ENCODE measurements at places on chromosomes 5 and 9.

DNA sequence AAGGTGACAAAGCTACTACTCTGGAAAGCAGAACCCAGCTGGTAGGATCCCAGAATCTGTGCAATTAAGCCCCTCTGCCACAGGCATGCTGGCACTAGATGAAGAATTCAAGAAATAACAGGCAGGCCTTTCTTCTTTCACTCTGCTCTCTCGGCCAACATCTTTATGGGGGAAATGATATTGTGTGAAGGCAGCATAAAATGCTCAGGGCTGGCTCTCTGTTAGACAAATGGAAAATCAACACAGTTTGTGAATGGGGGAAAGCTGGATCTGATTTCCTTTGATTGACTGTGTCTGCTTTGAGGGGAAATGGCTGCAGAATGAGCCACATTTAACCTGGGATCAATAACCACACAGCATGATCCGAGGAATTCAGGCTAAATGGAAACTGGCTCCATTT, 29.1 kb upstream of the AKNA start:
- DNase-seq, result no peak

DNA sequence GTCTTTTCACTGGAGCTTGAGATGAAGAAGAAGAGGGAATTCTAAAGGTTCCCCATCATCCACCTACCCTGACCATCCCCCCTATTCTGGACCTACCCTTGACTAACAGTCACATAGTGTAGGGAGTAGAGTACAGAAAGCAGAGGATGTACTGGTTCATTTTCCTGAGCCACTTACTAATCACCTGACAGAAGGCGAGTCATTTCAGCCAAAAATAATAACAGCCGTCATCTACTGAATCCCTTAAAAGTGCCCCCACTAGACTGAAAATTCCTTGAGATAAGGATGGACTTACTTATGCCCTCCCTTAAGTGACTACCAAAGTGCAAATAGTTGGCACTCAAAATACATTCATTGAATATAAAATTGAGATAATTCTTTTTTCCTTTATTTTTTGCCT, 112.2 kb downstream of the FOXD1 start:
- DNase-seq, result no peak

DNA sequence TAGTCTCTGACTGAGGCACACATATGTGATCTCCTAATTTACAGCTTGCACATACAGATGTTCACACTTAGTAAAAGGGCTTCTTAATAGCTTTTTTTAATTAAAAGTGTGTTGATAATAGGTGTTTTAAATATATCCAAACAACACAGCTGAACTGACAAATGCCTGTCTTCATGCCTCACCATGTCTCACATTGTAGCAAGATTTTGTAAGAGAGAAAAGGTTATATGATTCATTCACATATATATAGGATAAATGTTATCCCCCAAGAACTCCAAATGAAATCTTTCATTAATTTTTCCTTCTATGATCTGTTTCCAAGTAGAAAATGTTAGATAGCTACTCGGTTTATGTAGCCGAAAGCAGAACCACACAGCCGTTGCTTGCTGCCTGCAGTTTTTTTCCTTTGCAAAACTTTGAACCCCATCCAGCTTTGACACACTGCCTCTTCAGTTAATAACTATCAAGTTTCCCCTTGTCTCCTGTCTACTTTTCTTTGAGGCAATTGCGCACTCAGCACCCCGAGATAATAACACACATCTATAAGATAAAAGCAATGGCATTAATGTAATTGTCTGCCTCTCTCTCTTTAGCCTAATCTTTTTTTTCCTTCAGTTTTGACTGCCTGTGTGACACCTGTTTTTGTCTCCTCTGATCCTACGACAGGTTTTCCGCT, 299.2 kb downstream of the BNC2 start:
- no peak for DNase-seq

DNA sequence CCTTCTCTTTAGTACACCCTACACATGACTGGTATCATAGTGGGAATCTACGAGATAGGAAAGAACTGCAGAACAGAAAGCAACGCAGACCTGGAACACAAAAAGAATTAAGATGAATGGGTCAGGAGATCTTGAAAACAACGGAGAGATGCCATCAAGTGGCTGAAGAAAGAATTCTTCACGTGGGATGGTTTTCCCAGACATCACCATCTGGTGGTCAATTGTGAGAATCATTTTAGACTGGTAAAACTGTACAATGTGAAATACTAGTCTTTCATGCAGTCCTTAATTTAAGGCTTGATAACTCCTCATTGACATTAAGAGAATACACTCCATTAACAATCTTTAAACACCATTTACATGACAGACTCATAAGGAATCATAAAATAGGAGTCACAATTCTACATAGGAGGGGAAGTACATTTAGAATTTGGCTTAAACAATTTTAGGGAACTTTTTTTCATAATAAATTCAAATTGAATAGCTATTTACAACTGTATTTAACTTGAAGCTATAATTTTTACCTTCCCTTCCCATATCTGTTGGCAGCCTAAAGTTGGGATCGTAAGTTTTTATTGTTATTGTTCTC, 128.4 kb upstream of the TRPM3 start:
- DNase-seq, result no peak

GRCh38 chr5:6713274-6714225, at the start of gene TENT4A:
TSS of gene TENT4A (plus strand) at chr5:6713432. CDS start at chr5:6713984, 552 bp downstream.
- no peak for DNase-seq

- no peak for DNase-seq
Measured at GRCh38 chr9:84756731-84757130, 87.2 kb downstream of the NTRK2 start.

GRCh38 chr5:7897014-7897600, 28.2 kb downstream of the MTRR start:
- no peak for DNase-seq

DNA sequence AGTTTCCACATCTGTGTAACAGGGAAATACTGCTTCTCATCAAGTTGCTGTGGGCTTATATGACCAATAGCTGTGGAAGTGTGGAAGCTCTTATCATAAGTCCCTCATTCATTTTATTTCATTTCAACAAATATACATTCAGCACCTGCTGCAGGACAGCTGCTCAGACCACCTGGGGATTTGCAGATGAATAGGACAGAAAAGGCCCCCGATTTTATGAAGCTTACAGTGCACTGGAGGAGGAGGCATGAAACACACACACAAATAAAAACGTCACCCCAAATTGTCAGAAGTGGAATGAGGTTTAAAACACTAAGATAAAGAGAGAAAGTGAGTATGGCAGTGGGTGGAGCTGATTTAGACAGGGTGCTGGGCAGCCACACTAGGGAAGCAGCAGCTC, 107.2 kb downstream of the DRD1 start:
- no peak for DNase-seq

- no peak for DNase-seq
Measured at GRCh38 chr5:128825826-128826225, 139.5 kb upstream of the SLC27A6 start.

GRCh38 chr5:66134407-66134861, 9.7 kb upstream of the SREK1 start:
- no peak for DNase-seq

DNA sequence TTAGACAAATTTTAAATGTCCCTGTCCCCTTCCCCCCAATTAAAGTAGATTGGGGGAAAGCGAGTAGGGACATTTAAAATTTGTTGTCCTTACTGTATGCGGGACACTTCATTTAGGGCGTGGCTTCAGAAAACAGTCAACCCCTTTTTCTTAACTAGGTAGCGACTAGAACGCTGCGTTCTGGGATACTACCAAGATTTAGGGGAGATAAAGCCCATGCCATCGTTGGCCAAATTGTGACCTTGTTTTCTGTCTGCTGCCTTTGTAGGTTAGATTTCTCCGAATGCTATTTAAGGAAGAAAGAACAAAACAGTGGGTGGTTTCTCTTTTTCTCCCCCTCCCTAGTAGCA, 1.2 kb downstream of the CKS2 start:
- DNase-seq, result no peak

- DNase-seq, result no peak
Measured at GRCh38 chr5:114055318-114056184, 306.3 kb upstream of the KCNN2 start.

GRCh38 chr5:134769206-134769605, 10.6 kb downstream of the DDX46 start:
- no peak for DNase-seq

- DNase-seq, result no peak
Measured at GRCh38 chr9:108746864-108747263, 108.9 kb downstream of the ACTL7B start.

DNA sequence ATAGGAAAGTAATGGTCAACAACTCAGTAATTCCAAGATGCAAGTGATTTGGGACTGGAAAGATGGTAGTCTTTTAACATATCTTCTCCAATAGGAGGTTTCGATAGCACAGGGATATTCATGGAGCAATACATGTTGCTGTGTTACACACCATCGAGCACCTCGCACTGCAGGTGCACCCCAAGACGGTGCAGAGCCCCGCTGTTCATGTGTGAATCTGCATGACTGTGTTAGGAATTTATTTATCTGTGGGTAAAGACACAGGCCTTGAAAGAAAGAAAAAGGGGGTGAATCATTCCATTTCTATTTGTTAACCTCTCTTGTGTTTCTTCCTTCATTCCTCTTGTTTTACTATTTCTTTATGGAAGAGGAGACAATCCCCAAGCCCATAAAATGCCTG, 217.1 kb downstream of the EBF1 start:
- no peak for DNase-seq

DNA sequence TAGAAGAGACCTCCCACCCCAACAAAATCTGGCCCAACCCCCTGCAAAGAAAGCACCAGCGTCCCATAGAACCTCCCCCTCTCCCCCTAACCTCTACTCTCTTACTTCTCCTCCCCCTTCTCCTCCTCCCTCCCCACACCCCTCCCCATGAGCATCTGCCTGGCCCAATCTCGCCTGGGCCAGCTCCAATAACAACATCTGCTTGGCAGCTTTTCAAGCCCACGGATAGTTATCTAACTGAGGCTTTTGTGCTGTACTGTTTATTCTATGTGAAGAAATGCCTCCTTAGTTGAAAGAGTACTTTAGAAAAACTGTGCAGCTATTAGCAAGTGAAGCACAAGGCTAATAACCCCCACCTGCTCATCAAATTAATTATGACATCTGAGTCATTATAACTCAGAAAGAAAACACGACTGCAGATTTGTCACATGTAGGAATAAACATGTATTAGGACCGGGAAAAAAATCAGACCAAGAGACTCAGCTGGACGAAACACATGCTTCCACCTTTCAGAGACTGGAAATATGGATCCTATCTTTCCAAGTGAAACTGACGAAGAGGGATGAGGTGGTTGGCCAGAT, 42.8 kb downstream of the NFIB start:
- DNase-seq, result no peak

GRCh38 chr9:105333811-105334210, 89.4 kb downstream of the SLC44A1 start:
- DNase-seq, result no peak

- no peak for DNase-seq
Measured at GRCh38 chr5:169856571-169856970, 123.7 kb downstream of the INSYN2B start.

DNA sequence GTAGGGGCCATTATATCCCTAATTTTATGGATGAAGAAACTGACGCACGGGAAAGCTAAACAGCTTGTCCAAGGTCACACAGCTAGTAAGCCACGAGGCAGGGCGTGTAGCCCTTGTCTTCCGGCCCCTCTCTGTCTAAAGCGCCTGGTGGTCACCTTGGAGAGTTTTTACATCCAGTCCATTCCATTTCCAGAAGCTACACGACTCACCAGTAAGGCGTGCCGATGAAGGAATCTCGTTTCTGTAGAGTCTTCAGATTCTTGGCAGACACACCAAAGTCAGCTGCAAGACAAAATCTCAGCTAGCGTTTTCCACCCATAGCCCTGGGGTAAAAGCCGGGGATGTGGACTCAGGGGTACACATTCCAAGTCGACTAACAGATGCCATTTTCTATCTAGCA, 80.5 kb downstream of the STK10 start:
- DNase-seq, result no peak

DNA sequence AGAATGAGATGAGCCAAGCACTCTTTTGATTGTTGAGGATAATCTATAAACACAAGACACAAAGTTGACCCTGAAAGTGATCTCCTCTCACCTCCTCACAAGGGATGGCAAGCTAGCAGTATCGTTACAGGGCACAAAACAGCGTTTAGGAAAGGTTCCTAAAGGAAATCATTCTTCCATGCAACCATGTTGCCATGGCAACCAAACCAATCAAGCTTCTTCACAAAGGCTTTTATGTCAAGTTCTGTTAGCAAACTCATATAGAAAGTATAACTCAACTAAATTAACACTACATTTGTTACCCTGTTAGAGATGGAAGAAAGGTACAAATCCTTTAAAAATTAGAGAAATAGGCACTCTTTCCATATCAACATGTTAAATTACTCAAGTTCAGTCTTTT, 1016.8 kb upstream of the DMAC1 start:
- DNase-seq, result no peak

DNA sequence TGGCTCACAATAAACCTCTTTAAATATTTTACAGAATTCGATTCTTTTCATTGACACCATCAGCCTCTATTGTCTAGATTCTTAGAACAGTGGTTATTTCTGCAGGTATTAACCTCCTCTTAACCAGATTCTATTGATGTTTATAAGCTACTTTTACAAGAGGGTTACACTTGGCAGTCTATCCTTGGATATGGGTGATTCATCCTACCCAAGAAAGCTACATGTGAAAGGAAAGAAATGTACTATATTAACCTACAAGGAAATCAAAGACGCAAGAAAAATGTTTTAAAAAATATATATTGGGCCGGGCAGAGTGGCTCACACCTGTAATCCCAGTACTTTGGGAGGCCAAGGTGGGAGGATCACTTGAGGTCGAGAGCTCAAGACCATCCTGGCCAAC, 16.7 kb downstream of the SLC25A25 start:
- no peak for DNase-seq

DNA sequence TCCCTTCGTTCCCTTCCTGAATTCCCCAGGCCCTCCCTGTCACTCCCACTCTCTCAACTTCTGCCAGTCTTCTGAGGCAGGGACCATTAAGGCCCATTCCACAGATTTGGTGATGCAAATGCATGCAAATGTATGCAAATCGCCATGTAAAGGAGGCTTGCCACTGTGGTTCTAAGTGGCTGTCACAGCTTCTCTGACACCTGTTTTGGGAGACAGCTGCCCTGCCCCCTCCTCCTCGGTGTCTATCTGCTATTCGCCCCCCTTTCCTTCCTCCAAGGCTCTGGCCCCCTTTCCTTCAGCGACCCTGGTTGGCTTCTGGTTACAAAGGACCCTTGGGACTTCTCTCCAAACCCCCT, 10.5 kb upstream of the ARAP3 start:
- DNase-seq, result no peak

DNA sequence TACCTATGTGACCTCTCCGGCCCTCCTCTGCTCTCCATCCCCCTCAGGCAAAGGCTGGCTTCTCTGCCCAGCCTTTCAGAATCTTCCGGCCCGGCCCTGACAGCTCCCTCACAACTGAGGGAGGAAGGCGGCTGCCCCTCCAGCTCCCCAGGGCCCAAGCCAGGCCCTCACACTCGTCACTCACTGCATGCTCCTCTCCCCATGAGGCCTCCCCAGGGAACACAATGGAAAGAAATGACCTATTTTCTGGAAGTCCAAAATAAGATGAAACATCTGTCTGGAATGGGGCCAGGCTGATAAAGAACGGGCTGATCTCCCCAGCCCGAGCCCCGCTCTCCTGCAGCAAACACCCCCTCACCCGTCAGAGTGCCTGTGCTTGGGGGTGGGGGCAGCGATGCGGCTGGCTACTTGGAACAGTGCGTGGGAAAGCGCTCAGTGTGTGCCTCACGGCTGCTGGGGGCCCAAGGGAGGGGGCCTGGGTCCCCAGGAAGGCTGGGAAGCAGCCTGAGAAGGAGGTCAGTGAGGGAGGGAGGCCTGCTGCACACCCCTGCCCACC, 11.3 kb downstream of the PDGFRB start:
- no peak for DNase-seq

- no peak for DNase-seq
Measured at GRCh38 chr9:110933350-110934001, 104.8 kb downstream of the LPAR1 start.

- DNase-seq, result no peak
Measured at GRCh38 chr9:123948286-123948685, 18.4 kb upstream of the DENND1A start.

Measured in activated T-cell treated with anti-CD3 and anti-CD28 coated beads for 4 hours (primary cell).